ENCODE measurements at places on chromosomes 6 and 20.

DNA sequence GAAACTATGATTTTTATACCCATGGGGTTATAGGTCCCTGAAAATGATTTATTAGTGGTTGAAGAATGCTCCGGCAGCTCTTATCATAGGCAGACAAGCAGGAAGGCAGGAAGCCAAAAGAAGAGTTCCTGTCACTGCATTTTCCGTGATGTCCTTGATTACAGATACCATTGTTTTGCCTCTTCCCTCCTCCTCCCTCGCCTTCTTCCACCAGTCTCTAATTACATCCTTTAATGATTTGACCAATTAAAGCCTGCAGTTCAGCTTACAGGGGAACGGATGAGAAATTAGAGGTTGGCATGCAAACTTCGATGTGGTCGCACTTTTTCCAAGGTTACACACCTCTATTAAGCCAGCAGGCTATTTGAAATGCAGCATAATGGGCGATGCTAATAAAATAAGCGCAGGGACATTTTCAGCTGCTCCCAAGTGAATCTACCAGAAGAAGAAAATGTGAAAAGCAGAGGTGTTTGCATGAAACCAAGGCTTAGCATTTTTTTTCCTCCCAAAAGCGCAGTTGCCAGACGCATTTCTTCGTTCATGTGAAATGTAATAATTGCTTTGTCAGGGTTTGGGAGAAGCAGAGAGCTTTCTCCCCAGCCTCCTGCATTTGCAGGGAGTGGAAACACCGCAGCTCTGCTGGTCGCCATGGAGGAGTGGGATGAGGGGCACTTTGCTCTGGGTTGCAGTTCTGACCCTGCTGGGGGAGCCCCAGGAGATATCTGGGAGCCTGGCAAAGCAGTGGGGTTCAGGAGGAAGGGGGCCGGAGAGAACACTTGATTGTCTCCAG lies 6.0 kb downstream of the NOX3 start:
- no peak for DNase-seq

- no peak for DNase-seq
Observed at GRCh38 chr20:57601737-57602136, 18.5 kb downstream of the ZBP1 start.

DNA sequence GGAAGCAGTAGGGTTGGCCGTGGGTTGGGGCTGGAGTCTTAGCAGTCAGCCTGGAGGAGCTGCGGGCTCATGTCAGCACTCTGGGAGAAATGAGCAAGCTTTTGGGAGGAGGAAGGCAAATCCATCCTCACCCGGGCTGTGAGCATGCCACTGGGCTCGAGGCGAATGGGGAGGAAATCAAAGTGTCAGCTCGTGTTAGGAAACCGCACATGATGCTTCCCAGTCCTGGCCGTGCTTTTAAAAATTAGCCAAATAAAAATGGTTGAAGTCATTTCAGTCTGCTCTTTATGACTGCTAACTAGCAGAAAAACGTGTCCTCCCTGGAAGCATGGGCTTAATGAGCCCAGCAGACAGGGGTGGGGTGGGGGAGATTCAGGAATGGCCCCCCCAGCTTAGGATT lies 98.1 kb downstream of the NFATC2 start:
- no peak for DNase-seq

DNA sequence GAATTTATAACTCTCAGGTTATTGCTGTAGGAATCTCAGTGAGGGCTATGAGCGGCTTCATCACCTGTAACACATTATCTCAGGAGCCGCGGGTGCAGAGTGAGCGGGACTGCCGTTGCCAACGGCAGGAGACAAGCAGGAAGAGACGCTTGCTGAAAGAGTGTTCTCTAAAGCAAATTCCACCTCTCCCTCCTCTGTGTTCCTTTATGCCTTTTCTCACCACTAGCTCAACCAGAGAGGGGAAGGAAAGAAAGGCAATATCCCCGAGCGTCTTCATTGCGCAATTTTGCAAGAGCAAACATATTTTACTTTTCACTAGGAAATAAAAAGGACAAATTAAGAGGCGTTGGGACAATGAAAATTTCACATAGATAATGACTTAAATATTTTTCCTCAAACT lies 185.2 kb upstream of the EXOC2 start:
- DNase-seq, result no peak

DNA sequence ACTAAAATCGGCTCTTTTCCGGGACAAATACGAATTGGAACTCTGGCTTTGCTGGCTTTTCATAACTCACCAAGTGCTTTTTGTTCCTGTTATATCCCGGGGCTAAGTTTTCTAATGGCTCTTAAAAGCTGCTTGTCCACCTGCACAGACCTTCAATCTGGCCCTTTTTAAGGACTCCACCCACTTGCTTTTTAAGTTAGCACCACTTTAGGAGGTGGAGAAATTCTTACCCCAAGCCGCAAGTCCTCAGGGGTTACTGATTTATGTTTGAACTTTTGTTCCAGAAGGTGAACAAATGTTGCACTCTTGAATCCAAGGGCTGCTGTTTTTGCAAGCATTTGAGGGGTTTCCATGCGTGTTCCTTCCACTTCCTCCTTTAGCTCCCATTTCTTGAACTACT lies 37.8 kb downstream of the FAM184A start:
- no peak for DNase-seq

- DNase-seq, result no peak
Observed at GRCh38 chr20:42530855-42531448, 658.8 kb downstream of the PTPRT start.

- DNase-seq, result no peak
Observed at GRCh38 chr20:25058847-25059810, 1.2 kb upstream of the ACSS1 start.

- no peak for DNase-seq
Observed at GRCh38 chr20:19890445-19891051, 126.6 kb upstream of the NAA20 start.

- DNase-seq, result no peak
Observed at GRCh38 chr20:57838670-57839151, 128.9 kb upstream of the PMEPA1 start.

DNA sequence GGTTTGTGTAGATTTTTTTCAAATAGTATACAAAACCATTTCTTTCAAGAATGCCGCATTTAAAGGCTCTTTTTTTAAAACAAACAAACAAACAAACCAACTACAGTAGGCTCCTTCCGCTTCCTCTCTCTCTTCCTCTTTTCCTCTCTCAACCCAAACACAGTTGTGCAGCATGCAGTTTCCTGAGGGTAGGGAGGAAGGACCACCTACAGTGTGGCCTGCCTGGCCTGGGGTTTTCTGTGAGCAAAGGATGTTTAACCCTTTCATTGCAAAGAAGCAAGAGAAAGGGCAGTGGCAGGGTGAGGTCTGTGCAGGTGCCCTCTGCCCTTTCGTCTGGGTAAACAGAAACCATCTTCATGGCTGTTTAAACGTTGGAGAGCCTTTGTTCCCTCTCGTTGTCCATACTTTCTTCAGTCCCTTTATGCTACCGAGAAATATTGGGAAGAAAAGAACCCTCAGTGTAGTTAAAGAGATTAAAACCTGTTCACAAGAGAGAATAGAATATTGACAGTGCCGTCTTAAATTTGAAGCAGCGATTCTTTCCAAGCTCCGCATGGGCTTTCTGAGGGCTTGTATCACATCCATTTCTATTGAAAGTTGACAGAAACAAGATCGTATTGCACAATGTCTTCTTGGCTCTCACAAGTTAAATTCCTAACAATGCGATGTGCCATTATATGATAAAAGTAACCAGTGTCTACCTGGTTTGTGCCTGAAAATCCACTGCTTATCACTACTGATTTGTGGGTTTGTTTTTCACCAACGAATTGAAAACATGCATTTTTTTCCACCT lies 215.5 kb upstream of the SNX9 start:
- DNase-seq, result no peak

DNA sequence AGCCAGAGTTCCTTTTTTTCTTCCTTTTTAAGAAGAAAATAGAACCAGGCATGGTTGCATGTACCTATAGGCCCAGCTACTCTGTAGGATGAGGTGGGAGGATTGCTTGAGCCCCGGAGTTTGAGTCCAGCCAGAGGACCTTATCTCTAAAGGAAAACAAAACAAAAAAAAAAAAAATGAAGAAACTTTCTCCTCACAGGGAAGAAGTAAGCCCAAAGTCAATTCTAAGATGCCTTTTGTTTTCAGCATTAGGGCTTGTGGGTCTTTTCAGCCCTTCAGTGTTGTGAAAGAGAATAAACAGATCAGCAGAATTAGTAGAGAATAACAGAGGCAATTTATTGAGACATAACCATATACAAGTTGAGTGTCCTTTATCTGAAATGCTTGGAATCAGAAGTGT lies 26.8 kb downstream of the ZNF451 start:
- DNase-seq, result no peak

GRCh38 chr20:910870-911770 lies 5.0 kb downstream of the ANGPT4 start:
- no peak for DNase-seq

- DNase-seq, result no peak
Observed at GRCh38 chr20:49508435-49509199, 26.1 kb upstream of the KCNB1 start.

- DNase-seq, result no peak
Observed at GRCh38 chr20:42613076-42613475, 576.6 kb downstream of the PTPRT start.

DNA sequence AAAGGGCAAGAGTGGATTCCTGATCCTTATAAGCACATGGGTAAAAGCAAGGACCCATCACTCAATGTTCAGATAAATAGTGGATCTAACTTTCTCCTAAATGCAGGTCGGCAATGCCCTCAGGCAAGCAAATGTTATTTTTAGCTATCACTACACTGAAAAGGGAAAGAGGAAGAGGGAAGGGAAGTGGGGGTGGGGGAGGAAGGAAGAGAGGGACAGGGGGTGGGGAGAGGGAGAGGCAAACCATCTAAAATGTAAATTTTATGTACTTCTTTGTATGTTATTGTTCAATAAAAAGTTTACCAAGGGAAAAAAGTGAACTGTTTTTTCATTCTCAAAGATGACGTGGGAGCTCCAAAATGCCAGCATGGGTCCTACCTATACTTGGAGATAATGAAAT lies 44.2 kb downstream of the CHD6 start:
- DNase-seq, result no peak

- no peak for DNase-seq
Observed at GRCh38 chr6:11929241-11929835, 82.8 kb upstream of the HIVEP1 start.

DNA sequence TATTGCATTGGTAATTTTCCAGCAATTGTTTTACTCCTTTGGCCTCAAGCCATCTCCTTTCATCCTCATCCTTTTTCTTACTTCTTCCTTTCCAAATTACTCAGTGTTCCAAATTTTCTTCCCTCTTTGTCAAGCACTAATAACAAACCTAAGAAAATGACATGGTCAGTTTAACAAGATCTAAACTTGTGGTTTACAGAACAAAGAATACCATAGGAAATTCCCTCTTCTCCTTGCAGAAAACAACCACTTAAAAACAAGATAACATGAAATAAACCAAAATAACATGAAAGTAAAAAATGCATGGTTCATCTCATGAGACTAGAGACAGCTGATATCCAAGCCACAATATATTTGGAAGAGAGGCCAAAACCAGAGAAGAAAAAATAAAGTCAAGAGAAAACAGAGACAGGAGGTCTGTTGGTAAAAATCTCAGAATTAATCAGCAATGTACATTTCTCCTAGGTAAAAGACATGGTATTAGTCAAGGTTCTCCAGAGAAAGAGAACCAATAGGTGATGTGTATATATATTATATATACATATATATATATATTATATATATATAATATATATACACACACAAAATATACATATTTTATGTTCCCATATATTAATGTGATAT lies 51.0 kb upstream of the SENP6 start:
- no peak for DNase-seq

DNA sequence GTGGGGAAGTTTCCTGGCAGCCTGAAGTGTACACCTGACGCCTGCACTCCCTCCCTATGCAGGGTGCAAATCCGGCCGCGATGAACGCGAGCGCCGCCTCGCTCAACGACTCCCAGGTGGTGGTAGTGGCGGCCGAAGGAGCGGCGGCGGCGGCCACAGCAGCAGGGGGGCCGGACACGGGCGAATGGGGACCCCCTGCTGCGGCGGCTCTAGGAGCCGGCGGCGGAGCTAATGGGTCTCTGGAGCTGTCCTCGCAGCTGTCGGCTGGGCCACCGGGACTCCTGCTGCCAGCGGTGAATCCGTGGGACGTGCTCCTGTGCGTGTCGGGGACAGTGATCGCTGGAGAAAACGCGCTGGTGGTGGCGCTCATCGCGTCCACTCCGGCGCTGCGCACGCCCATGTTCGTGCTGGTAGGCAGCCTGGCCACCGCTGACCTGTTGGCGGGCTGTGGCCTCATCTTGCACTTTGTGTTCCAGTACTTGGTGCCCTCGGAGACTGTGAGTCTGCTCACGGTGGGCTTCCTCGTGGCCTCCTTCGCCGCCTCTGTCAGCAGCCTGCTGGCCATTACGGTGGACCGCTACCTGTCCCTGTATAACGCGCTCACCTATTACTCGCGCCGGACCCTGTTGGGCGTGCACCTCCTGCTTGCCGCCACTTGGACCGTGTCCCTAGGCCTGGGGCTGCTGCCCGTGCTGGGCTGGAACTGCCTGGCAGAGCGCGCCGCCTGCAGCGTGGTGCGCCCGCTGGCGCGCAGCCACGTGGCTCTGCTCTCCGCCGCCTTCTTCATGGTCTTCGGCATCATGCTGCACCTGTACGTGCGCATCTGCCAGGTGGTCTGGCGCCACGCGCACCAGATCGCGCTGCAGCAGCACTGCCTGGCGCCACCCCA lies 1.2 kb downstream of the GPR6 start:
- DNase-seq, result no peak

- DNase-seq, result no peak
Observed at GRCh38 chr20:23225407-23226060, 125.1 kb upstream of the NXT1 start.

DNA sequence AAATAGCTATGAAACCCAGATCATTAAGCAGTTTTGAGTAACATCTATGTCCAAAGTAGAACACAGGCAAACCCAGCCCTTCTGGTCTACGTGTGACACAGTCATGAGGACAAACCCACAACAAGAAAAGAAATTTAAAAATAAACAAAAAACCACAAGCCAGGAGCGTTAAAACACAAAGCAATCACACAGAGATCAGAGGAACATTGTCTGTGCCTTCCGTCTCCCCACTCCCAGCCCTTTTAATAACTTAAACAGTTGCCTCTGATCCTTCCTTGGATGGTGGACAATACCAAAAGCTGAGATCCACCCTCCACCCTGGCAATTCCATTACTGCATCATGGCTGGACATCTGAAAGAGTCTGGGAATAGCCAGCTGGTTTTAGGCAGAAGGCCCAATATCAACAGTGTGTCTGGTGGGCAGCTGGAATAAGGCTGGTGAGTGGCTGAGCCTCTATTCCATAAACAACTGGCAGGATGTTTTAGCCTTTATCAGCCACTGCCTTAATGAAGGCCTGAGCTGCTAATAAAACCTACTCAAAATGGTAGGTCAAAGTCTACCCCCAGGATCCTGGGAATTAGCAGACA lies 15.7 kb upstream of the LAMA4 start:
- no peak for DNase-seq

DNA sequence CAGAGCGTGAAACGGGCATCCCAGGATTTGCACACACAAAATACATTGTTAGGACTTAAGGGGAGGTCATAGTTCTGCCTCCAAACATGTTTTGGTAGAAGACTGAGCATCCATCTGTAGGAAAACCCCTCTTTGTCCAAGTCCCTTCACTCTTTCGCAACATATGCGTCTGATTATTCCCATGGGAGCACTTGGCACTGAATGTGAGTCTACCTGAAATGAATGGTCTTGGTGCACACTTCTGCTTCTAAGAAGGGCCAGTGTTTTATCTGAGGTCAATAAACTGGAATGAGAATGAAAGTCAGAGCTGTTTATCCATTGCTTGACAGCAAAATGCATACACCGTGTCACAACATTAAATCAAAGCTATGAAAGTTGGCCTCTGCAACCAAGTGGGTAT lies 33.0 kb downstream of the GJA10 start:
- DNase-seq, result no peak

GRCh38 chr20:44109951-44110361 lies 77.0 kb downstream of the JPH2 start:
- no peak for DNase-seq

Data from stimulated activated CD4-positive, alpha-beta T cell treated with anti-CD3 and anti-CD28 coated beads, Interleukin-2, amount 100 ng/mL, for 48 hours (primary cell).